ENCODE measurements at places on chromosomes 7 and 10.

GRCh38 chr7:85336086-85336485 is 149.2 kb upstream of the SEMA3D start:
- no peak for DNase-seq

- no peak for DNase-seq
Observed at GRCh38 chr10:98090822-98091221, 43.6 kb upstream of the R3HCC1L start.

- no peak for DNase-seq
Observed at GRCh38 chr10:25938405-25938804, 4.4 kb downstream of the MYO3A start.

DNA sequence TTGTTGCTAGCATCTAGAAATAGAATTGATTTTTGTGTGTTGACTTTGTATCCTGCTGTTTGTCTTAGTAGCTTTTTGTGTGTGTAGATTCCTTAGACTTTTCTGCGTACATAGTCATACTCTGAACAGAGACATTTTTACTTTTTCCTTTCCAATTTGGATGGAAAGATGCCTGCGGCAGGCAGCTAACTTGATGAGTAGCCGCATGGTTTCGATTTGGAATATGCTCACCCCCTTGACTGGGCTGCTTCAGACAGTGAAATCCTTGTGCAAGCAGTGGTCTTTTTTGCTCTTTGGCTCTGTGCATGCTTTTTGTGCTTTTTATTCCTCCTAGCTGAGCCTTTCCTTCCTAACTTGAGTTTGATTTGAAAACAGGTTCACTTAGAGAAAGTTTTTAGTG is 71.8 kb downstream of the HHEX start:
- DNase-seq = no peak

- DNase-seq = no peak
Observed at GRCh38 chr7:116324582-116324981, 114.2 kb downstream of the TES start.

DNA sequence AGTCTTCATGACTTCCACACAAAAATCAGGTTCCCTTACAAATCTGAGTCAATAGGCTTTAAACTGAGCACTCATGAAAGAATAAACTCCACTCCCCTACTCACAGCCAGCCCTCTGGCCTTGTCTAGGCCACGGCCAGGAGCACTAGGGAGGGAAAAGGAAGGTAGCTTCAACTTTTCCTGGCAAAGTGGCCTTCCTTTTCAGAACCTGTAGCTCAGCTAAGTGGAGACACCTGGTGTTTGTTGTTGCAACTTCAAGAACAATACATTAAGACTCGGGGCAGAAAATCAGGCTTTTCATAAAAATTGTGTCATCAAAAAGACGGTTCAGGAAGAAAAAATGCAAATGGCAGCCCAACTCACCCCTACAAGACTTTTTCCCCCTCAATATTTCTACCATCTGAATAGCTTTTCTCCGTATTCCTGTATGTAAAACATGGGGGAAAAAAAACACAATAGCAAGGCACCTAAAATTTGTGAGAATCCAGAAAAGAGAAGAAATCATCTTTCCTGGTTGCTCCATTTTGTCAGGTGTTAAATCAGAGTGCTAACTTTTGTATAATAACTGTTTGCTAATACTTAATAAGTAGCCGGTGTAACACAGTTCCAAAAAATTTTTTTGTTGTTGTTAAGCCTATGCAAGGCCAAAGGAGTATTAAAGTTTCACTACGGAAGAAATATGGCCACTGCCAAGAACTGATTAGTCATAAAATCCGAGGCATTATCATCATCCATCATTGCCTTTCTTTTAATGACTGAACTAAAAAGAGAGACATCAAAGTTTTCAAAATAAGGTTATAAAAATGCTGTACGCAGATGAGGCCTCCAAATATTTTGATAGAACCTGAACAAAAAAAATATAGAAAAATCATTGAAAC is 66.2 kb upstream of the ARID5B start:
- DNase-seq = no peak

DNA sequence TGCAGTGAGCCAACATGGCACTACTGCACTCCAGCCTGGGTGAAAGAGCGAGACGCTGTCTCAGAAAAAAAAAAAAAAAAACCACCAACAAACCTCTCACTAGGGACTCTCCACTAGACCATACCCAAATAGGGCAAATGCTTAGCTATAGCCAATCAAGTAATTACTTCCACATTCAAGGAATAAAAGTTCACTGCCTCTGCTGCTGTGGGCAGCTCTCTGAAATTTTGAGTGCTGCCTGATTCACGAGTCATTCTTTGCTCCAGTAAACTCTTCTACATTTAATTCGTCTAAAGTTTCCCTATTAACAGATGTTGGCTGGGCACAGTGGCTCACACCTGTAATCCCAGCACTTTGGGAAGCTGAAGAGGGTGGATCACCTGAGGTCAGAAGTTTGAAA is 4.7 kb upstream of the NRBF2 start:
- DNase-seq = no peak
